ENCODE measurements at places on chromosomes 12 and 14. TPM values are rescaled to one million over a fixed set of nuclear protein-coding genes. Genes with fewer than 3 reads are reported as not detected.

The ZBTB25 gene
- 4.7 TPM for total RNA-seq

The CELA1 gene
- total RNA-seq: not detected

The DBX2 gene
- not detected for total RNA-seq

The TCL1B gene
- not detected for total RNA-seq

The MMP17 gene
- 4.5 TPM for total RNA-seq

The KLHDC1 gene
- total RNA-seq: 0.90 TPM

The AMHR2 gene
- not detected for total RNA-seq

The KRT8 gene
- 309 TPM for total RNA-seq

The CCDC38 gene
- total RNA-seq: 0.13 TPM

The ITGB7 gene
- total RNA-seq: 8.4 TPM

The GALNT6 gene
- 39.2 TPM for total RNA-seq

The NOS1 gene
- total RNA-seq: 0.26 TPM

The BHLHE41 gene
- total RNA-seq: 2.1 TPM

The DCP1B gene
- 2.9 TPM for total RNA-seq

The TCL1A gene
- total RNA-seq: not detected

The PLEKHG7 gene
- under 0.01 TPM for total RNA-seq

The ASCL1 gene
- total RNA-seq: not detected

The SMCO2 gene
- 1.8 TPM for total RNA-seq

The KRT72 gene
- not detected for total RNA-seq

The WIF1 gene
- not detected for total RNA-seq

The SERPINA10 gene
- total RNA-seq: not detected

The COX8C gene
- total RNA-seq: not detected

The PLXNC1 gene
- total RNA-seq: under 0.01 TPM

The DDHD1 gene
- total RNA-seq: 5.3 TPM

The KRT82 gene
- total RNA-seq: not detected

The AVPR1A gene
- not detected for total RNA-seq

The KRT85 gene
- not detected for total RNA-seq

The KIF5A gene
- 0.26 TPM for total RNA-seq

The SERPINA9 gene
- total RNA-seq: not detected

The FAR2 gene
- 1.5 TPM for total RNA-seq

The SNRPF gene
- 12.9 TPM for total RNA-seq

The ARHGDIB gene
- 1.2 TPM for total RNA-seq

The SLC25A21 gene
- 0.64 TPM for total RNA-seq

The SLC6A15 gene
- total RNA-seq: 22.9 TPM

The ENDOU gene
- not detected for total RNA-seq

The P2RX4 gene
- total RNA-seq: 16.4 TPM

The PPP2R3C gene
- 15.0 TPM for total RNA-seq

The TTC8 gene
- total RNA-seq: 11.3 TPM

The RASSF8 gene
- 14.3 TPM for total RNA-seq

The TMTC2 gene
- total RNA-seq: 10.5 TPM

The RIPK3 gene
- 4.7 TPM for total RNA-seq

The TMEM119 gene
- not detected for total RNA-seq

The SPX gene
- total RNA-seq: 6.3 TPM

The SUOX gene
- 2.1 TPM for total RNA-seq

The GPRC5D gene
- total RNA-seq: not detected

The ABHD12B gene
- not detected for total RNA-seq

The DPY19L2 gene
- under 0.01 TPM for total RNA-seq

The KLHL28 gene
- 14.0 TPM for total RNA-seq

The EMP1 gene
- total RNA-seq: 15.6 TPM

The CCDC60 gene
- total RNA-seq: 0.26 TPM

The KRT3 gene
- total RNA-seq: 0.13 TPM

The WNT5B gene
- total RNA-seq: 0.79 TPM

The FBRSL1 gene
- 3.2 TPM for total RNA-seq

The PDE3A gene
- under 0.01 TPM for total RNA-seq

The ESRRB gene
- not detected for total RNA-seq

The SLC25A47 gene
- total RNA-seq: not detected

The MYH6 gene
- total RNA-seq: not detected

The KRT4 gene
- total RNA-seq: 66.6 TPM

Measured in bronchial epithelial cell (primary cell).